Smooth muscle cell of the brain vasculature (primary cell): ENCODE measurements at places on chromosomes 7 and 10.

GRCh38 chr7:7701527-7701926 lies 16.9 kb downstream of the RPA3 start:
- no peak for DNase-seq

- DNase-seq, result no peak
These were observed 5.5 kb downstream of the SKIDA1 start for GRCh38 chr10:21519941-21520436.

DNA sequence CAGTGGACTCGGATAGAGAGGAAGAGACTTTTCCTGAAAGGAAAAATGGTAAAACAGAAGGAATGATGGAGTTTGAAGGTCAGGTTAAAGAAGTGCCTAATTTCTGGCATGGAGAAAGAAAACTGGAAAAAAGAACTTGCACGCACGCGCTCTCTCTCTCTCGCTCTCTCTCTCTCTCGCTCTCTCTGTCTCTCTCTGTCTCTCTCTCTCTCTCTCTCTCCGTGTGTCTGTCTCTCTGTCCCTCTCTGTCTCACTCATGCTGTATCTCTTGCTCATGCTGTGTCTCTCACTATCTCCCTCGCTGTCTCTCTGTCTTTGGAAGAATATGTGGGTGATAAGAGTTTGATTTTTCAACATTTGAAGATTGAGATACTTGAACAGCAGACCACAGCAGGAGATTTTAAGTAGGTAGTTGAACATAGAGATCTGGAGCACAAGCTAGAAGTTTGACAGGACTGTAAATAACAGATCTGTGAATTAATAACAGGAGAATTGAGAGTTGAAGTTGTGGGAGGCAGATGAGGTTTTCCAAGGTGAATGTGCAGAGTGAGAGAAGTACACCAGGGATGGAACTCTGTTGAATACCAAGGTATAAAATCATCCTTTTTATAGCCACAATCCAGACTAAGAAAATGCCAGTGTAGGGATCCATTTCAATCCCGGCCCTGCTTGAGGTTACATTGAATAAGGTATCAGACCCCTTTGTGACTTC lies 33.1 kb downstream of the ADD3 start:
- DNase-seq, result no peak

DNA sequence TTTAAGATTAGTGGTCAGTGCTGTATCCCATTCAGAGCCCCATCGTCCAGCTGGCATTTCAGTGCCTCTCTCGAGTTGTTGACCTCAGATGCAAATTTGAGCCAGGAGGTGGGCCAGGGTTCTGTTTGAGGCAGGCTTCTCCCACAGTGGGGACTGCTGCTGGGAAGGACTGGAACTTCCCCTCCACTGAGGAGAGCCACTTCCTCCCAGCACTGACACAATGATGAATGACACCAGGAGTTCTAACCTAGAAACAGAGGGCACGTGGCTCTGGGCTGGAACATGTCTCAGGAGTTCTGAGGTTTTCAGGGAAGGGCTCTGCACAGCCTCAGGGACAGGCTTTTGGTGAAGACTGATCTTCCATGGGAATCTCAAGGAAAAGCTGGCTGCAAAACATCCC lies 18.3 kb upstream of the BTBD16 start:
- no peak for DNase-seq

GRCh38 chr7:43612128-43612527 lies 29.2 kb downstream of the STK17A start:
- DNase-seq, result no peak

DNA sequence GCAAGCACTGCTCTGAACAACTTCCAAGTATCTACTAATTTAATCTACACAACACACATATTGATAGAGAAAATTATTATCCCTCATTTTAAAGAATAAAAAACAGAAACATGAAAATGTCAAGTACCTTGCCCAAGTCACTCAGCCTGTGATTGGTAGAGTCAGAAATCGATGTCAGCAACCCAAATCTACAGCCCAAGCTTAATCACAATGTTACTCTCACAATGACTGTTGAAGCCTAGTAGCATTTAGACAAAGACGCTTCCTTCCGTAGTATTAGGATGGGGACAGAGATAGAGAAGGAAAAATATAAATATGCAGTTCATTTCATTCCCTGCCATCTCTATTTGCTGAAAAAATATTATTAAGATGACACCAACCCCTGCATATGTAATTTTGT lies 242.5 kb downstream of the ELMO1 start:
- DNase-seq, result no peak

- DNase-seq, result no peak
These were observed 94.7 kb upstream of the CCDC71L start for GRCh38 chr7:106755641-106756040.

DNA sequence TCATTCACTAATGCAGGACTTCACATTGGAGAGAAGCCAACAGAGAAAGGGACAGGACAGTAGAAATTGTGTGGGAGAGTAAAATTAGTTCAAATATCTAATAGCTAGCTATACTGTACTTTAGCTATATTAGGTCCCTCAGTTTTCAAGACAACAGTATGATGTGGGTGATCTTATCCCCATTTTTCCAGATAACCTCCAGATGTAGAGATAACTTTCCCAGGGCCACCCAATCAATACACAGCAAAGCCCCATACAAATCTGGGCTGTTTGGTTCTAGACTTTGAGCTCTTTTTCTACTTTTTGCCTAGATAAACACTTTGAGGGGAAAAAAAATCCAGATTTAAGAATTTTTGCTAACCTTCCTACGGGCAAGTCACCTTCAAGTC lies 482 bp upstream of the CLDN12 start:
- DNase-seq, result no peak

DNA sequence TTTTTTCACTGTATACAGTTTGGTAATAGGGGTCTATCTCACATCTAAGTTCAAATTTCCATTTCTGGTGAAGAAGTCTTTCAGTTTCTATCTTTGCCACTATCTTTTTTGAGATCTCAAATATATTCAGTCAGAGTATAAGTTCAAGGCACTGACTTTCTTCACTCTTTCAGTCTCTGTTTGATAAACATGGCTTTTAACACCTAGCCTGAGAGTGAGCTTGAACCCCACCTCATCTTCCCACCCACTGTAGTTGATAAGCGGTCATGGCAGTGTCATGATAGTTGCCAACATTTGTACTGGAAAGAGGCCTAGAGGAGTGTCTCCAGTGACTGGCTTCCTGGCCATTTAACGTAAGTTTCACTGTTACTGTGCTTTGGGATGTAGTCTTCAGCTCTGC lies 41.2 kb upstream of the AGR3 start:
- no peak for DNase-seq

DNA sequence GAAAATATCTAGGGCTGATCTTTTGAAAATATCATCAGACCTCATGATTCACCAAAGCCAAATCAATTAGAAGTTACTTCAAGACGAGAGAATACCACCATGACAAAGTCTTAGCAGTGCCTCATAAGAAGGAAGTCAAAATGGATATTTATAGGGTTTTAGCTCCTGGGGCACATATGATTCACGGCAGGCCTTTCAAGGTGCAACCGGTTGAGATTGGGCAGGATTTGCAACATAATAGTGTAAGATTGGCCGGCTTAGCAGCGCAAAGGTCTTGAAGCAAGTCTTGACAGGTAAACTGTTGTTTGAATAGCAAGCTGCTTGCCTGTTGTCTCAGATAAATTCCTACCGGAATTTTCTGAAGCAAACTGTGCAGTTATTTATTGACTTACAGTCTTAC lies 17.5 kb downstream of the ADRB1 start:
- no peak for DNase-seq

GRCh38 chr7:1725199-1725690 lies 55.2 kb downstream of the ELFN1 start:
- no peak for DNase-seq

DNA sequence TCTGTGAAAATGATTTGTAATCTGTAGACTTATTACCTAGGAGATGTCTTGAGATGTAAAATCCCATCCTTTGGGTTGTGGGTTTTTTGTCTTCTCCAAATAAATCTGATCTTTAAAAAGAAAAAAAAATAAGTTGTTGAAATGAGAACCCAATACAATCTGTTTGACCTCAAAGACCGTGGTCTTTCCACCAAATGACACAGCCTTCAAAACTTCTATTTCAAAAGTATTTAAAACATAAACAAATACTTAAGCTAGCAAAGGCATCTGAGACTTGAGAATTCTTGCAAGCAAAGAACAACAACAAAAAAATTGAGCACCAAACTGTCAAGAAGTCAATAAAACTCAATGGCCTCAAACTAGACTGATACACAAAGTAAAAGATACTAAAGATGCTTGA lies 67.9 kb upstream of the HECW1 start:
- no peak for DNase-seq

- DNase-seq, result no peak
These were observed 7.6 kb downstream of the ITPRID1 start for GRCh38 chr7:31521336-31522010.

DNA sequence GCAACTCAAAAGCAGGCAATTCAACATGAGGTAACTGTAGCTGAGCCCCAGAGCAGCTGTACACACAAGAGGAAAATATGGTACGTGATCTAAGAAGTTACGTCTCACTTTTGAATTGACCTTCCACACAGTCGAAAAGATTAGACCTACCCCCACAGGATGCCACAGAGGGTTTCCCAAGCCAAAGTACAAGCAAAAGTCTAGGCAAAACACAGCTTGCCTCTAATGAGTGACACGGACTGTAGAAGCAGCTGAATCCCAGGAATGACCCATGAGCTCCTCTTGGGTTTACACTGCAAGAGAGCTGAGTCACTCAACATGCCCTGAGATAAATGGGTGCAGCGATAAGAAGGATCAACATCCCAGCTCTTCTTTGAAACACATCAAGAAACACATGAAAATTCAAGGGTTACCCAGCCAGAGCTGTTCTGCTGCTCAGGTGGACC lies 9.8 kb downstream of the CREB3L2 start:
- DNase-seq, result no peak

GRCh38 chr10:64219271-64220025 lies 698.2 kb downstream of the REEP3 start:
- DNase-seq, result no peak

DNA sequence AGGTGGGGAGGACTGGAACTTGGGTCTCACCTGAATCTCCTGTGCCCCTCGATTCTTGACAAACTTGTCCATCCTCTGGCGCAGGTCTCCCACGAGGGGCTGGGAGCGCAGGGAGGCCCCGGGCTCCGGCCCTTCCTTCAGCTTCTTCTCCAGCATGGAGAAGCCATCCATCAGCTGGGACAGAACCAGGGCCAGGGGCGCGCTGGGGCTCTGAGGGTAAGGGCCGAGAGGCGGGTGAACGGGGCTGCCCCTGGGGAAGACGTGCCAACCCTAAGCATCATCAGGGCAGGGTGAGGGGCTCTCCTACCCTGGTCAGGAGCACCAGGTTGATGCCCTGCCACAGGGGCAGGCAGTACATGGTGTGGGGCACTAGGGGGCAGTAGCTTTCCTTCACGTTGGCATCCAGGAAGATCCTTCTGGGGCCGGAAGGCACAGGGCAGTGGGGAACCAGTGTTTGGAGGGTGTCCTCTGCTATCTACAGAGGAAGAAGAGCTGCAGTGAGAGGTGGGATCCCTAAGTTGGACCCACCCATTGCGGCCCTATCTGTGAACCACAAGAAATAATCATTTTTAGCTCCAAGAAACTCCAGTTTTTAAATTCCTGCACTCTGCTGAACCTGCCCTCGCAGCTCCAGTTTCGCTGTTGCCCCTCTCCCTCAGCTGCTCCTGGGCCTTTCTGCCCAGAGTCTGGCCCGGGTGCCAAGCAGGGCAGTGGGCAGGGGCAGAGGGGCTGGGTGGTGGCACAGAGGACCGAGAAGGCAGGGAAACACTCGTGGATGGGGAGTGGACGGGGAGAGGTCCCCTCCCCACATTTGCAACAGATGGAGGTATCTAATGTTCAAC lies 10.8 kb upstream of the PYROXD2 start:
- DNase-seq, result no peak

DNA sequence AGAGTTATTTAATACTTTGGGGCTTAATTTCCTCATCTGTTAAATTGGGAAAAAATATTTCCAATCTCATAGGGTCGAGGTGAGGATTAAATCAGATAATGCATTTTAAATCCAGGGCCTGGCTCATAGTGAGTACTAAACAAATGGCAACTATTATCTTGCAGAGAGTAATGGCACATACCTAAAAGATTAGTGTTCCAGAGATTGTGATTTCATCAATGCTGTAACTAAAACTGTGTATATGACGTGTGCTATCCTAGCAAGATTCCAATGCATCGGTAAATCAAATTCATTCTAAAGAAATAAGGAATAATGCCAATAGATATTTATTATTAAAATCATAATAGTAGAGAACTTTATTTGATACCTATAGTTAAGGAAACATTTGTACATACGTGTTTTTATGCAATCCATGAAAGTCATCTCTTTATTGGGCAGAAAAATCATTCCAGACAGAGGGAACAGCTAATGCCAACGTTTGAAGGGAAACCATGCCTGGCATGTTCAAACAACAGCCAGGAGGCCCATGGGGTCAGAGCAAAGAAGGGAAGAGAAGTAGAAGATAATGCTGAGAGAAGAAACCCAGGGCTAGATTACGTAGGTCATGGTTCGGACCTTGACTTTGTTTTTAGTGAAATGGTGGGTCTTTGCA lies 174.8 kb upstream of the AGR3 start:
- no peak for DNase-seq

- no peak for DNase-seq
These were observed 177.0 kb downstream of the REEP3 start for GRCh38 chr10:63697956-63698786.

- no peak for DNase-seq
These were observed 115.0 kb upstream of the KIF5B start for GRCh38 chr10:32171204-32171603.

- no peak for DNase-seq
These were observed 263.5 kb downstream of the ZEB1 start for GRCh38 chr10:31582365-31583052.

GRCh38 chr10:72133517-72133916 lies 45.2 kb upstream of the SPOCK2 start:
- no peak for DNase-seq

DNA sequence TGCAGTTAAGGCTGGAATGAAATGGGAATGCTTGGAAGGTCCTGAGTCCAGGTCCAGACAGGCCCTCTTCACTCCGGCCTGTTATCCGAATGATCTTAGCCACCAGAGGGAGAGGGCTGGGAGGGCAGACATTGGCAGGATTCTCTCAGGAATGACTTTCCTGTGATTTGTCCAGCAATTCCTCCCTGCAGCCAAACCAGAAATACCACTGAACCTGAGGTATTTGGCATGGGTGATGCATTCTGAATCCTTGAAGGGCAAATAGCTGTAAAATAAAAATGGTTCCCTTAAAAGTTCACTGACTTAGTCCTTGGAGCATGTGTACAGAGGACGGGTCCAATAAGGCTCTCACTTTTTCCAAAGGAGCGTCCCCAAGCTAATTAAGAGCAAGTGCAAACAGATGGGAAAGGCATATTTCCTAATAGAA lies 77.5 kb upstream of the HABP2 start:
- no peak for DNase-seq

GRCh38 chr10:119650062-119650461 lies 1.1 kb upstream of the BAG3 start:
- DNase-seq, result no peak

DNA sequence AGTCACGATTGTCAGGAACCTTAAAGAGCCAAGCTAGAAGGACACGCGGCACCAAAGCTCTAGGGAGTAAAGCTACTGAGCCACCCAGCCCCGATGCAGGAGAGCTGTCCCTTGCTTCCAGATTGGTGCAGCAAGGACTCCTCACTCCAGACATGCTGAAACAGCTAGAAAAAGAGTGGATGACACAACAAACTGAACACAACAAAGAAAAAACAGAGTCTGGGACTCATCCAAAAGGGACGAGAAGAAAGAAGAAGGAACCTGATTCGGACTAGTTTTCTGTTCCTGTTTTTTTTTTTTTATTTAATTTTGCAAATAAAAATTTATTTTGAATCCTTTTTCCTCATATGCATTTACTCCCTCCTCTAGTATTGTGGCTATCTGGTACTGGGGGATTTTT lies 11.4 kb upstream of the HKDC1 start:
- DNase-seq, result no peak
